ENCODE measurements at places on chromosomes 7 and 10.

GRCh38 chr7:88115816-88116215 lies 104.0 kb downstream of the SRI start:
- no peak for DNase-seq

DNA sequence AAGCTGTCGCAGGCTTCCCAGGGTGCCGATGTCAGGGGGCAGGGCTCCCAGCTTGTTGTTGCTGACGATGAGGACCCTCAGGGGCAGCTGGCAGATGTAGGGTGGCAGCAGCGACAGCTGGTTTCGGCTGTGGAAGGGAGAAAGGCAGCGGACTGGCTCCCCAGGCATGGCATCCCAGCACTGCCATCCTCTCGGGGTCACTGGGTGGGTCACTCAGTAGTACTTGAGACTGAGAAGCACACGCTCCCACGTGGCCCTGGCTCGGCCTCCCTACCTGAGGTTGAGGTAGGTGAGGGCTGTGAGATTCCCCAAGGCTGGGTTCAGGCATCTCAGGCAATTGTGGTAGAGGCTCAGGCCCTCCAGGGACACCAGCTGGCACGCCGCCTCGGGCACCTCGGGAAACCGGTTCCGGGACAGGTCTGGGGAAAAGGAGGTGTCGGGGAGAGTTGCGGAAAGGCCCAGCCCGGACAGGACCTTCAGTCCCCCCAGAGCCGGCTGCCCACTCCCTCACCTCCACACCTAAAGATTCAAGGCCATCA lies 3.8 kb downstream of the LRCH4 start:
- no peak for DNase-seq

- DNase-seq, result no peak
These were observed 79.5 kb downstream of the RTKN2 start for GRCh38 chr10:62189131-62189530.

DNA sequence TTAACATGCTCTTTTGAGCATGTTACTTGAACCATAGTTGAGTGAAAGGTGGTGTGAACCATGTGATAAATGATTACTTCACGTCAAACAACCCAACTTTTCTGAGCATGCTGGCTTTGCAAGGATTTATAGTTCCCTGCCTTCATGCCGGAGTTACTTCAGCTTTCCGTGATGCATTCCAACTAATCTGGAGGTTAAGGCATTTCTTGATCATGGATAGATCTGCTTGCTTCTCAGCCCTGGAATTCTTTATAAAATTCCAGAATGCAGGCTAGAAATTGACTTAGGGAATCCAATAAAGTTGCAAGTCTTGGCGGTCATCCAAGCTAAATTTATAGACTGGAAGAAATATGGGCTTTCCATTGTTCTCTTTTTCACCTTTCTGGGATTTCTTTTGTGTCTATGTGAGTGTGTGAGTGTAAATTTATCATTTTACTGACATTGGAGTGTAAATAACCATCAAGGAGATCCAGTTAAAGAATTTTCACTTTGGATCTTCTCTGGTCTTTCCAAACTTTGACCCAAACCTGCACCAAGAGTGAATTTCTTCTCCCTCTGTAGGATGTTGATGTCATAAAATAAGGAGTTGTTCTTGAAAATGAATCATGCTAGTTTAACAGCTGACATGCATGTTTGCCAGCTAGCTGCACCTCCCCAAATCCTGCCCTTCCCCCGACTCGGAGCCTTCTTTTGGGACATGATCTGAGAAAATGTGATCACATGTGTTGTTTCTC lies 289.0 kb downstream of the TWIST1 start:
- DNase-seq, result no peak

DNA sequence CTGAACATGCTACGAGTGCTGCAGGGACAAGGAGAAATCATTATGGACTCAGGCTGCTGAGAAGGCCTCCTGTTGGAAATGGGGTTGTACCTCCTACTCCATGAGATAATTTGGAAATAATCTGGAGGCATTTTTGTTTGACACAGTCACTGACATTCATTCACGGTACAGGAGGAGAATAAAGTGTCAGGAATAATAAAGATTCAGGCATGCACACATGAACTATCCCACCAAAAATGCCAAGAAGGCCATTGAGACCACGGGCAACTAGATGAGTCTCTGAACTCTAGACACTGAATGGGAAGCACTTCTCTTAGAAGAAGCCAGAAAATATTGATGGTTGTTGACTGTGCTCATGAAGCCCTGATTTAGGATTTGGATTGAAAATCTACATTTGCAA lies 220.9 kb upstream of the HABP2 start:
- no peak for DNase-seq

DNA sequence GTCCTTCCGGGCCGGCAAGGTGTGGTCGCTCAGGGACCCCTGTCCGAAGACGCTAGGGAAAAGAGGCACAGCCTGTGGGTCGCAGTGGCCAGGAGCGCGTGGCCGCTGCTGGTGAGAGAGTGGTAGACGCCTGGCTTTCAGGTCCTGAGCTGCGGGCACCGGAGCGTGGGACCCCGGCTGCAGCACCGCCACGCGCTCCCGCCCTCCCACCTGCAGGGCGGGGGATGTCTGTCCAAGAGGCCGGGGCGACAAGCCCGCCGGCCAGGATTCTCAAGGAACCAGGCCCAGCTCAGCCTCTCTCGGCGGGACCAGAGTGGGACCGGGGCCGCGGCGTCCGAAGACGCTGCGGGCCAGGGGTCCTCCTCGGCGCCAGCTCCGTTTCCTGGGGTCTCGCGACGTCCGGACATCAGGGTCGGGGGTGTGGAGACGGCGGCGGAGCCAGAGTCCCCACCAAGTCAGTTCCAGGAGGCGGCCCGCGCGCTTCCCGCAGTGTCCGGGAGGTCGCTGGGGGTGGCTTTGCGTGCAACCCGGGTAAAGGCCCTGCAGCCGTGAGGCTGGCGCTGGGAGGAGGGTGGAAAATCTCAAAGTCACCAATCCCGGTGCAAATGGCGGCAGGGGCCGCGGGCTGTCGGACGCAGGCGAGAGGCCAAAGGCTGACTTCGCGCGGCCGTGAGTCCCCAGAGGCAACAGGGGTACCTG lies 5.5 kb downstream of the ZNF503 start:
- no peak for DNase-seq

GRCh38 chr10:15293862-15294842 lies 76.9 kb downstream of the FAM171A1 start:
- DNase-seq, result no peak

DNA sequence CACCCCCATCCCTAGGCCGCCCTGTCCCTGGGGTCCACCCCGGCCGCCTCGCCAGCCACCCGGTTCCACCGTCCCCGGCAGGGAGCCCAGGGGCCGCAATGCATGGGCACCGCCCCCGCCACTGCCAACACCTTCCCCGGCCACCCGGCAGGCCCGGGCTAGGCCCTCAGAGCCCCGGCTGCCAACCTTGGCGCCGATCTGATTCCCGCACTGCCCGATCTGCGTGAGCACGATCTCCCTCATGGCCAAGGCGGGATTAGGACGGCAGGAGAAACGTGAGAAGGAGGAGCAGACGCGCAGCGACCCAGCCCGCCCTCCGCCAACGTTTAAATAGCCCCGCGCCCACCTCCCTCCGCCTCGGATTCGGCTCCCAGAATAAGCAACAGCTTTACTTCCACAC lies at the start of gene TUBB8:
Gene TUBB8 (minus strand): TSS at position 301 of the 400 bp plus-strand sequence. CDS start 58 bp downstream, at position 243.
- no peak for DNase-seq

GRCh38 chr10:71355886-71356285 lies 36.8 kb downstream of the SLC29A3 start:
- no peak for DNase-seq

DNA sequence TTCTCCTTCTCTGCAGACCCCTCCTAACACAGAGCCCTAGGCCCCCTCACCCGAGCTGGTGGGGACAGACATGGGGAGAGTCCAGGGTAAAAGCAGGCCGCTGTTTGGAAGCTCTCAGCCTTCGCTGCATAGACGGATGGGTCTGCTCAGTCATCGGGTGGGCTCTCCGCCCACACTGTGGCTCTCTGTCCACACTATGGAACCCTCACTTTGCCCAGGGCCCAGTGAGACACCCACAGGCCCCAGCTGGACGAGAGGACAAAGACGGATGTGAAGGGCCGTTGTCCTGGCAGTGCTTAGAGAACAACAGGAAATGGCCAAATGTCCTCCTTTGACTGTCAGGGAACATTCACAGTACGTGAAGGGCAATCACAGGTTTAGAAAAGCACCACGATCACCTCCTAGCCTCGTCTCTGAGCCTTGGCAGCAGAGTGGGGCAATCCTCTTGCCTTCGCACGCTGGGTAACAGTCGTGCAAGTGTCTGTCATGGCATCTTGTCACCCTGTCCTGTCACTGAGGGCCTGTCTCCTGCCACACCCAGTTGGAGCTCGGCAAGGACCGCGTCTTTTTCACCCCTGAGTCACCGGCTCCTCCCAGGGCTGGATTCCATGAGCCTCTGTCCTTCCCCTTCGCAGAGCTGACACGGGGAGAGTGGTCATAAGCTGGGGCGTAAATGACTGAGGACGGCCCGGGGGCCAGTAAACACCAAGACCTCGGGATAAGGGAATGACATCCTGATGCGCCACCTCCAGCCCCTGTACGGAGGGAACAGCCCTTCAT lies 80.6 kb downstream of the PRKAG2 start:
- DNase-seq, result no peak

- no peak for DNase-seq
These were observed 50.2 kb downstream of the GTF2IRD1 start for GRCh38 chr7:74503943-74504342.

DNA sequence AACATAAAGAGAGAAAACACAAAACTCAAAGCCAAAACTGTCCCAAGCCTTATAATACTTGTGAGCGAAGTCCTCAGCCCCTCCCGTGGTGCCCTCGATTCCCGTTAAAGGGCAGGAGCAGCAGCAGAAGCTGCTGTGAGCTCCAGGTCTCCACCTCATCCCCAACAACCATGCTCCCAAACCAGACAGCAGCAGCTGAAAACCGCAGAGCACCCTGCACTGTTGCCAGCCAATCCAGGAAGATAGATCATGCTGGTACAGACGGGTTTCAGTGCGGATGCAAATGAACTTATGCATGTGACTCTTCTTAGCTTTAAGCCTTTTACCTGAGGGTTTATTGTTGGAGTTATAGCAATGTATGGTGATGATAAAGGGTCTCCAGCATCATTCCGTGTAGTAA lies 97.9 kb downstream of the DNAJB6 start:
- DNase-seq, result no peak

GRCh38 chr7:2803342-2803692 lies 40.8 kb downstream of the GNA12 start:
- DNase-seq, result no peak

DNA sequence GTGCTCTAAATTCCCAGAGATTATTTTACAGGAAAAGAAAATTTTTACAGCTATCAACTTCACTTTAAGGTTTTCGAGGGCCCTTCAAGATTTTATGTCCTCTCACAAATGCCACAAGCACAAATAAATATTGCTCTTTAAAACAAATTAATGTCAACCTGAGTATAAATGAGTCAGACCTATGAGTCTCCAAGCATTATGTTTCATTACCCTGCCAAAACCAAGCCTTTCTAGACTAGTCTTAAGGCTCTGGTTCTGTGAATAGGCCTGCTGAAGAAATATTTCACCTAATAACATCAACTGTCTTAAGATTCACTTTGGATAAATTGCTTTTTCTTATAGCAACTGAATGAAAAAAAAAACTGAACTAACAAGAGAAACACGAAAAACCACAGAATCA lies 153.0 kb downstream of the PDE1C start:
- no peak for DNase-seq

DNA sequence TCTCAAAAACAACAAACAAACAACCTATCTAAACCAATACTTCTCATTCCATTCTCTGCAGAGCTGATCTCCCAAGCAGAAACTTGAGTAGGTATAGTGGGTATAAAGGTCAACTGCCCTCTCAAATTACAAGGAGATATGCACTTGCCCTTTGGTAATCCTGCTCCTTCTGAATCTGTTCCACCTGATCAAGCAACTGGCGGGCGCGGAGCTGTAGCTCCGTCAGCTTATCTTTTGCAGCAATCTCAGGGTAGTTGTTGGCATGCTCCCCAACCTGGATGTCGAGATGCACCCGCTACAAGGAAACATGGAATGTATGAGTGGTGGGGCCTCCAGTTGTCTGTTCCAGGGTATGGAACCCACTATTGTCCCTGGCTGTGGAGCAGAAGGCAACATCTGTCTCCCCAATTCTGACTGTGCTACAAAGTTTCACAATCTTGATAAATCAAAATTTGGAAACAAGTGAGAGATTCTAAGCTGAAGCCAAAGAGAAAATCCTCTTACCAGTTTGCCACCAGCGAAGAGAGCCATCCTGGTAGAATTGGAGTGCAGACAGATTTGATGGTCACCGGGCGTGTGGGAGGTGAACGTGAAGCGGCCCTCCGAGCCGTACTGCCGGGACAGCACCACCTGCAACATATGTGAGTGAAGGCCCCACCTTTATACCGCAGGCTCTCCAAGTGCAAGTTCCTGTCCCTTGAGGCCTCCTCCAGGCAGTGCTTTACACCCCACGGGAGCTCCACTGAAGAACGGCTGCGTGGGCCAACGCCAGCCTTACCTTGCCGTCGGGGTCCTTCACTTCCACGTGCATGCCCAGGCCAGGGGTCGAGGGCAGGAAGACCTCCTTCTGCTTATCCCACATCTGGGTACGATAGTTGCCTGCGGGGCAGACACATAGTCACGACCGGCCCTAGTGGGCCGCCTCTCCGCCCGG lies 819 bp downstream of the TMED4 start:
- no peak for DNase-seq

- no peak for DNase-seq
These were observed 208.6 kb upstream of the CCDC6 start for GRCh38 chr10:60114765-60115586.

DNA sequence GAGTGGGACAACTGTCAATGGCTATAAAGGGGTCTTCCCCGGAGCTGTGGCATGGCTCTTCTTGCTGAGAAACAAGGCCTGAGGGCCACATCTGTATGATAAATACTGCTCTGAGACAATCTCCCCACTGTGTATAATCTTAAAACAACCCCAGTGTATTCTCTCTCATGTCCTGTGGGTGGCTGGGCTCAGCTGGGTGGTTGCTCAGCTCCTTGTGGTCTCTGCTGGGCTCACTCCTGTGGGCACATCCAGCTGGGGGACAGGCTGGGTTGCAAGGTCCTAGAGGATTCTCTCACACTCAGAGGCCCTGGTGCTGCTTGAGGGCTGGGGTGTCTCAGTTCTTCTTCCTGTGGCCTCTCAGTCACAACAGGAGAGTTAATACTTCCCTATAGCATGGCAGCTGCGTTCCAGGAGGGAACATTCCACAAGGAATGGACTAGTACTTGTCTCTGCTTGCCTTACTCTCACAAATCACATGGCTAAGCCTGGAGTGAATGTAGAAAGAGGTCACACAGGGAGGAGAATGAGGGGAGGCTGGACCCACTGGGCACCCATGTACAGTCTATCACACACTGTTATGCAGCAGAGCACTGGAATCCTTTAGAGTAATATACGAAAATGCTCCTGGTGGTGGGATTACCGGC lies 4.5 kb upstream of the EEPD1 start:
- DNase-seq, result no peak

- no peak for DNase-seq
These were observed 41.9 kb upstream of the OGDHL start for GRCh38 chr10:49803988-49804387.

DNA sequence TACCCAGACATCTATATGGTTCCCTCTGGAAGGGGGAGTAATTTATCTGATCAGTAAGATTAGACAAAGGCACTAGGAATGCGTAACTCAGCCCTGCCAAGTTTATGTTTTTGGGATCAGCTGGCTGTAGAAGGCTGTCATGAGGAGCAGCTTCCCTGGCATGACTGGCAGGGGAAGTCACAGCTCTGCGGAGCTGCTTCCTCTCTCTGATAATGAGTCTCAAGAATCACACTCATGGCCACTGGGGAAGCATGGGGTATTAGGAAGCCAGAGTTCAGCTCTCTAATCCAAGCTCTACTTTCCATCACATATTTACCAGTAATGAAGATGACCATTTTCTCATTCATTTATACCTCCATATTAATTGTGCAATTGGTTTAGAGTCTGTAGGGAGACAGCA lies 758.9 kb downstream of the GRM8 start:
- DNase-seq, result no peak

GRCh38 chr7:45082831-45083331 lies 5.9 kb downstream of the NACAD start:
- DNase-seq, result no peak
